ENCODE measurements at places on chromosomes 2 and 18.
A peak's percentile ranks its signal among the peaks of the same experiment; 100 is the strongest.

GRCh38 chr2:105320651-105321215 is 8.8 kb downstream of the TGFBRAP1 start:
- DNase-seq: no peak

DNA sequence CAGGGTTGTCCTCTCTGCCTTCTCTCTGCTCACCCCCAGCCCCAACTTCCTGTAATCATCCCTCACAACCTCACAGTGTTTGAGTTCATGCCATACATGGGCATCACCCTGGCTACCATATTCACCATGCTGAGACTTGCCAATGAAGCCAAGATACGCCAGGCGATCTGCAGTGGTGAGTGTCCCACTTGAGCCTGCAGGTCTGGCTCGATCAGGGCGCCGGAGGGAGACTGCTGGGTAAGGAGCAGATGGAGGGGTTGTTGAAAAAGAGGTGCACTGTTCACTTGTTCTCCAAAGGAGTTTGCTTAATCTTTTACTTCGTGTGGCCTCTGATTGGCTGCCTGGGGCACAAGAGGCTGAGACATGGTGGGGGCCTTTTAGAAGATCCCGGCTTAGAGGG is 14.6 kb downstream of the MROH2A start:
- DNase-seq: no peak

- no peak for DNase-seq
Observed at GRCh38 chr2:209763106-209763505, 8.5 kb upstream of the UNC80 start.

DNA sequence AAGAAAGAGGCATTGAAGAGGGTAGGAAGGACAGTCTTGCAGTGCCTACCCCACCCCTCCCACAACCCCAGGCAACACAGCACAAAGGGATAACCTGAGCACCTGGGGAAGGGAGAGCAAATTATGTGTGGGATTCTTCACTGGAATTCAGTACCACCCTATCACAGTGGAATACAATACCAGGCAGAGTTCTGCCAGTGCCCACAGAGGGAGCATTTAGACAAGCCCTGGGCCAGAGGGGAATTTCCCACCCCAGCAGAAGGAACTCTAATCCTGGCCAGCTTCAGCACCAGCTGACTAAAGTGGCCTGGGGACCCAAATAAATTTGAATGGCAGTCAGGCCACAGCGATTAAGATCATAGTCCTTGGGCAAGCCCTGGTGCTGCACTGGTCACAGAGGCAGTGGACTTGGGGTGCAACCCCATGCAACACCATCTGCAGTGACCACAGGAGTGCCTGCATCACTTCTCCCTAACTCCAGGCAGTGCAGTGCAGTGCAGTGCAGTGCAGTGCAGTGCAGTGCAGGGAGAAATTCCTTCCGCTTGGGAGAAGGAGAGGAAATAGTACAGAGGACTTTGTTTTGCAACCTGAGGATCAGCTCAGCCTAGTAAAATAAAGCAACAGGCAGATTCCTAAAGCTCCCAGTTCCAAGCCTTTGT is 147.8 kb upstream of the SRD5A2 start:
- DNase-seq: no peak

GRCh38 chr2:28452534-28453081 is 43.3 kb upstream of the PLB1 start:
- DNase-seq: peak; percentile 46

GRCh38 chr2:45789317-45789716 is 137.8 kb downstream of the PRKCE start:
- DNase-seq: no peak

- peak; percentile 72 for DNase-seq
Observed at GRCh38 chr2:11744631-11745394, 1.6 kb upstream of the LPIN1 start.

DNA sequence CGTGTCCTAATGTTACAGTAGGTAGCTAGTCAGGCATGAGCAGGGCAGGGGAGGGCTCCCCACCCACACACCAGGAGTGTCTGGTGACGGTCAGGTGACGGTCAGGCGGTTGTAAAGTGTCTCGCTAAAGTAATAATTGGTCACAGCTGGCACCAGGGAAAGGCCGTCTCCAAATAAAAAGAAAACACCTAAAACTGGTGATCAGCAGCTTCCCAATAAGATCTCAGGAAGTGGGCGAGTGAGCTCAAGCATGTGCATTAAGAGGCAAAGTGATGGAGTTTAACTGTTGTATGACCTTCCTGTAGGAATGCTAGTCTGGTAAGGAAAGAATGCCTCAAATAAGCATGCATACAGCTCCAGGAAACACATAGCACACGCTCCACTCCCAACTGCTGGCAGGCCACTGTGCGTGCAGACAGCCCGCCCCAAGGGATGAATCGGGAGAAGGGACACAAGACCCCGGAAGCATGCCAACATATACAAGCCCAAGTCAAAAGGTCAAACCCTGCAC is 177.1 kb downstream of the RNF144A start:
- no peak for DNase-seq

DNA sequence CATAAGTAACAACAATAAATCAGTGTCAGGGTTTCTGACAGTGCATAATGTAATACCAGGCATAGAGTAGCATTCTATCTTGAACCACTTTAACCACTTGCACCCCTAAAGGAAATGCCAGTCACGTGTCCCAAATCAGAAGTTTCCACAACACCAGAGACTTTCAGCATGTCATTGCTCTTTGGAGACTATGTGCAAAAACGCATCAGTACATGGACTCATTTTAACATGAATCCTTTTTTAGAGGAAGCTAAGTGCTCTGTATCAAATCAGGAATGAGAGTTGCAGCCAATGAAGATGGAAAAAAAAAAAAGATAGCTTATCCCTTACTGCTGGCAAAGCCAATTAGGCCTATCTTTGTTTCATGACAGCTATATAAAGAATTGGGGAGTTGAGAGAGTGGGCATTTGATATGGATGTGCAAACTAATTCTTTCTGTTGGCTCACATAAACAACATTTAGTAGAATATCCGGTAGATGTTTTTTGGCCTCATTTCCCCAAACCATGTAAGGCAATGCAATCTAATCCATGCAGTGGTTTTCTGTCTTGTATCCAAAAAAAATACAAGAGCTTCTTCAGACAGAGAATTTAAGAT is 353.1 kb downstream of the IRS1 start:
- no peak for DNase-seq

GRCh38 chr2:226079196-226079595 is 679.7 kb downstream of the NYAP2 start:
- DNase-seq: no peak

DNA sequence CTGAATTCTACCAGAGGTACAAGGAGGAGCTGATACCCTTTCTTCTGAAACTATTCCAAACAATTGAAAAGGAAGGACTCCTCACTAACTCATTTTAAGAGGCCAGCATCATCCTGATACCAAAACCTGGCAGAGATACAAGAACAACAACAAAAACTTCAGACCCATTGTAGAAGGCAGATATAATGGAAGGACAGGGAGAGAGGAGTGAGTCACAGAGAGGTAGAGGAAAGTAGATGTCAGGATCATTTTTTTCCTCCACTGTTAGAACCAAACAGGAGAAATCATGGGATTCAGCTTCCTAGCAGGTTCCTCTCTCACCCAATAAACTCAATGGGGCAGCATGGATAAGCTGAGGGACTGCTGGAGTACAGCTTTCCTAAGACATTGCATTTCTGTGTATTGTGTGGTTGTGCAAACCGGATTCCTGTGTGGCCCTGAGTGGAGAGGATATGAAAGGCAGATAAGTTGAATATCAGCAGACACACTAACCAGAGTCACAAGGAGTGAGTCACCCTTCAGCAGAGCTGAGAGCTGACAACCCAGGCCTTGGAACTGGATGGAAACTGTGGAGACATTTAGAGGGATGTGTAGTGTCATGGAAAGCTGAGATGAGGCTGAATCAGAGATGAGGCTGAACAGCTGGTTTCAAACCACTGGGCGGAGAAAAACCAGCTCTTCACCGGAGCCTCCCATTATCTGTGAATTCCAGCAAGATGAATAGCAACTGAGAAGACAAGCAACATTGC is 60.9 kb upstream of the MMADHC start:
- peak; percentile 6 for DNase-seq

- DNase-seq: no peak
Observed at GRCh38 chr2:133569286-133569830, 1.1 kb upstream of the NCKAP5 start.

- no peak for DNase-seq
Observed at GRCh38 chr2:70633508-70633907, 79.9 kb upstream of the TGFA start.

GRCh38 chr18:32189790-32190189 is at the start of gene MEP1B:
Gene MEP1B (plus strand): TSS chr18:32190039. CDS start chr18:32190071, 32 bp downstream.
- no peak for DNase-seq
